Smooth muscle cell of trachea (primary cell): ENCODE measurements at places on chromosomes 13 and 19. TPM values are rescaled to one million over a fixed set of nuclear protein-coding genes. Genes with fewer than 3 reads are reported as not detected.

The THSD8 gene
- total RNA-seq: 0.99 TPM in 1 of 2 replicates, not detected in the other

The LYPD5 gene
- total RNA-seq: 1.7 TPM in 1 of 2 replicates, not detected in the other

The RBM26 gene
- total RNA-seq: 18.7 and 29.1 TPM in 2 replicates

The CYP4F3 gene
- total RNA-seq: not detected in 2 replicates

The SIGLEC12 gene
- total RNA-seq: not detected in 2 replicates

The ZNF714 gene
- total RNA-seq: 2.5 and 7.6 TPM in 2 replicates

The TMEM150B gene
- not detected in 2 replicates for total RNA-seq

The SLC7A9 gene
- total RNA-seq: 0.50 TPM in 1 of 2 replicates, not detected in the other

The POGLUT2 gene
- 10.0 and 13.6 TPM in 2 replicates for total RNA-seq

The NRTN gene
- total RNA-seq: 0.50 TPM in 1 of 2 replicates, not detected in the other

The TMIGD2 gene
- not detected in 2 replicates for total RNA-seq

The BRCA2 gene
- 0.99 and 16.3 TPM in 2 replicates for total RNA-seq

The SKA3 gene
- 5.5 and 8.1 TPM in 2 replicates for total RNA-seq

The DAND5 gene
- total RNA-seq: 0.29 TPM in 1 of 2 replicates, not detected in the other

The ZMYM2 gene
- total RNA-seq: 53.8 and 57.2 TPM in 2 replicates

The ZNF880 gene
- 21.8 and 28.2 TPM in 2 replicates for total RNA-seq

The FSD1 gene
- total RNA-seq: 12.9 and 19.2 TPM in 2 replicates

The DNAAF3 gene
- 0.33 and 0.87 TPM in 2 replicates for total RNA-seq

The CEACAM16 gene
- total RNA-seq: 0.17 TPM in 1 of 2 replicates, not detected in the other

The NBEA gene
- total RNA-seq: 6.8 and 7.4 TPM in 2 replicates

The HDGFL2 gene
- total RNA-seq: 64.4 and 64.8 TPM in 2 replicates
